ENCODE measurements at places on chromosomes 5 and 9.
A peak's percentile ranks its signal among the peaks of the same experiment; 100 is the strongest.

GRCh38 chr9:94783928-94784327 is 57.4 kb downstream of the AOPEP start:
- DNase-seq: no peak

DNA sequence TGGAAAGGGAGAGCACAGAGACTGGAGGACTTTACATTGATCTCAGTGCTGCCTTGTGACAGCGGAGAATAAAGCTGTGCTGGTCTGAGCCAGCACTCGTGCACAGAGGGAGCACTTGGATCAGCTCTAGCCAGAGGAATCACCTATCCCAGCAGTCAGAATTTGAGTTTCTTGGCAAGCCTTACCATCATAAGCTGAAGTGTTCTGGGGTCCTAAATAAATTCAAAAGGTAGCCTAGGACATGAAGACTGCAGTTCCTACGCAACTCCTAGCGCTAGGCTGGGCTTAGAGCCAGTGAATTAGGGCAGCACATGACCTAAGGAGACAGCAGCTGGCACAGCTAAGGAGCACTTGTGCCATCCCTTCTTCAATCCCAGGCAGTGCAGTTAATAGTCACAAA is 119.5 kb downstream of the HMHB1 start:
- no peak for DNase-seq

DNA sequence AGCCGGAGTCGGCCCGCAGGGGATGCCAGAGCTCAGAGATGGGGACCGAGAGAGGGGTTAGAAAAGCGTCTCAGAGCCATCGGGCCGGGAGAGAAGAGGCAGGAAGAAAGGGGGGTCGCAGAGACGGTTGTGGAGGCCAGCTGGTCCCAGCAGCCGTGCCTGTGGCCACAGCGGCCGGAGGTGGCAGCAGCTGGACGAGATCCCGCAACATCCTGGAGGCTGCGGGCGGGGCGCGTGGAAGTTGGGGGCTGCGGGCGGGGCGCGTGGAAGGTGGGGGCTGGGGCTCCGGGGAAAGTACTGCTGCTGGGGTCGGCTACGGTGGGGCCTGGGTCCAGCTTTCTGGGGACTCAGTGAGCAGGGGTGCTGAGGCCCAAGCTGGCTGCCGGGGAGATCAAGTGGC is 34.4 kb upstream of the EGFL7 start:
- DNase-seq: no peak

- DNase-seq: no peak
Measured at GRCh38 chr5:45110399-45110798, 301.7 kb downstream of the MRPS30 start.

DNA sequence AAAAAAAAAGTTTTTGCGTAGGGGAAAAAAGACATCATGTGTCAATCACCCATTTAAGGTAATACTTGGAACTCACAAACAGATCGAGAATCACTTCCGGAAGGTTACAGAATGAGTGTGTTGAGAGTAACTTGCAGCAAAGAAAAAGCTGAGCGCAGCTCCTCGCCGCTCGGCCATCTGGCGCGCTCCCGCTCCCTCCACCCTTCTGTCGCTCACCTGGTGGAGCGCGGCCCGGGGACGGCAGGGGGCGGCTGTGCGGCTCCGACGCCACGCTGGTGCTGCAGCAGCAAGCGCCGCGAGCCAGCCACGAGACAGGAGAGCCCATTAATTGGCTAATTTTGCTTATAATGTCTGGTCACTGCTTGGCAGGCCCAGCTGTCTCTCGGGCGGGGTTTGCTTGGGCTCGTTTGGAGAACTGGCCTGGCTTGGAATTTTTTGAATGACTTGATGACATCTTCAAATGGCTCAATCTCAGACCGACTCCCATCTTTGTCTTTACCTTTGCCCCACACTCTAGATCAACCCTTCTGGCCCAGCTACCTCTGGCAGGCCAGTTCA is 601.8 kb downstream of the CCDC171 start:
- DNase-seq: peak; percentile 75

DNA sequence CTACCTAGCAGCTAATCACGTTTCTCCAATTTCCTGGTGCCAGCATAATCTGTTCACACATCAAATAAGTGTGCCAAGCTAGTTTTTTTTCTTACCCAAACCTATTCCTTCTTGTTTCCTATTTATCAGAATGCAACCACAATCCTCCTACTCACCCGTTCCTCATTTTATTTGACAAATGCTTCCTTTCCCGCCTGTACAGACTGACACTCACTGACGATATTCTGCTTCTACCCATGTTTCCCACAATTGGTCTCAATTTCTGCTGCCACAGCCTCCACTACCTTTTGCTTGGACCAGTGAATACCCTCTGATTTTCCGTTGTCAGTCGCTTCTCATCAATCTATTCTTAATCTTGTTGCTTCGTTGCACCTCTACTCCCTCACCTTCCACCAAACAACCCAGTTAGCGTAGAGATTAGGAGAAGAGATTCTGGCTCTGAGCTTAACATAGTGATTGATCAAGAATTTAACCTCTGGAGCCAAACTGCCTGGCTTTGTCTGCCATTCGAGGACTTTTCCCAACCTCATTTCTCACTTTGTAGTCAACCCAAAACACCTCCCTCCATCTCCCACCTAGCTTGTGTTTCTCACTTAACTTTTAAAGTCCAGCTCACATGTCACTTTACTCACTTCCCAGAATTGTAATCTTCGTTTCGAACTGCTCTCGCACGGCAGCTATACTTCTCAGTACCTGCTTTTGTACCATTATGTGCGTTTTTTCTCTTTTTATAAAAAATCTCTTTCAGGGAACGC is 729 bp upstream of the TMEM38B start:
- no peak for DNase-seq

DNA sequence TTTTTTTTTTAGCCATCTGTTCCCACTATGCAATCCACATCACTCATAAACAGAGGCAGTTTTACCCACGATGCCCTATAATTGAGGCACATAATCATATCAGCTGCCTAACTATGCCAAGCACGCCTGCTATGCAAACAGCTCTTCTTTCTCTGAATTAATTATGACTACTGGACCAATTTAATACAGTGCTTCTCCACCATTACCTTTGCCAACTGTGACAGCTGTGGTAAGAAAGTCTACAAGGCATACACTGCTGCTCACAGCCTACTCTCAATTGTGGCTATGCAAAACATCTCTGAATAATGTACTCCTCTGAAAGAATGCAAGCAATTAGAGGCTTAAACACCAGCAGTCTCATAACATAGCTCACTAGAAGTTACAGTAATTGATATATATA is 97.1 kb downstream of the DTWD2 start:
- no peak for DNase-seq

DNA sequence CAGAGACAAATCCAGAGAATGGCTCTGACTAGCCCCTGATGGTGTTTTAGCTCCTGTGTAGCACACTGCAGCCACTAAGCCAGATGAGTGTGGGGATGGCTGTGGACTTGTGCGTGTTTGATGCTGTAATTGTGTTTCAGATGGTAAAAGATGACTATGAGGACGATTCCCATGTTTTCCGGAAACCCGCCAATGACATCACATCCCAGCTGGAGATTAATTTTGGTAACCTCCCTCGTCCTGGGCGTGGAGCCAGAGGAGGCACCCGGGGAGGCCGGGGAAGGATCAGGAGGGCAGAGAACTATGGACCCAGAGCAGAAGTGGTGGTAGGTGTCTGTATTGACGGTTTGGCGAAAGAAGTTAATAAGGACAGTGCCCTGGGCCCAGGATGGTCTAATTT is 38.0 kb downstream of the HABP4 start:
- no peak for DNase-seq

DNA sequence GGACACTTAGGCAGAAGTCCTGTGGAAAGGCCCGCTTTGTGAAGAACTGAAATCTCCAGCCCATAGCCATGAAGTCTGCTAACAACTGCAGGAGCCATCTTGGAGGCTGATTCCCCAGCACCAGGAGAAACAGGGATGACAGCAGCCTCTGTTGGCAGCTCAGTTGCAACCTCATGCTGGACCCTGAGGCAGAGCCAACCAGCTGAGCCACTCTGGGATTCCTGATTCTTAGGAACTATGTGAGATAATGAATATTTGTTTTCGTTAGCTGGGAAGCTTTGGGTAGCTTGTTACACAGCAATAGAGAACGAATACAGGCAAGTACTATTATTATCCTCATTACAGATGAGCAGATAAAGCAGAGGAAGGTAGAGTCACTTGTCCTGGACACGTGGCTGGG is 210.5 kb upstream of the ANKH start:
- no peak for DNase-seq

GRCh38 chr5:73440262-73440661 is 8.3 kb downstream of the FOXD1 start:
- DNase-seq: no peak

DNA sequence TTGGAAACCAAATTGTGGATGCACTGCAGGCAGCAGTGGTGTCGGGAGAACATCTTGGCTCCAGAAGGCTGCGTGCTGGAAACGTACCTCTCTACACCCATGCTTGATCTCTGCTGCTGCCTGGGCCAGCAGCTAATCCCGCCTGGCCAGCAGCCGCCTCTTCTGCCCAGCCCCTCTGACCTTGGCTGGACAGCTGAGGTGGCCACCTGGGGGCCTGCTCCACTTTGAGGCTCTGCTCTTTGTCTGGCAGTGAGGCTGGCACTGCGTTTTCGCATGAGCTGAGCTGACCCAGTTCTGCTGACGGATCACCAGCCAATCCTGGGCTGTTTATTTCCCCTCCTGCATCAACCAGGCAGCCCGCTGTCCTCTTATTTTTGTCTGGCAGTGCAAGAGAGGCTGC is 154.9 kb downstream of the TENT4A start:
- no peak for DNase-seq

- no peak for DNase-seq
Measured at GRCh38 chr5:116942622-116943021, 368.0 kb upstream of the SEMA6A start.

GRCh38 chr5:159313197-159313596 is 17.1 kb downstream of the IL12B start:
- DNase-seq: no peak

DNA sequence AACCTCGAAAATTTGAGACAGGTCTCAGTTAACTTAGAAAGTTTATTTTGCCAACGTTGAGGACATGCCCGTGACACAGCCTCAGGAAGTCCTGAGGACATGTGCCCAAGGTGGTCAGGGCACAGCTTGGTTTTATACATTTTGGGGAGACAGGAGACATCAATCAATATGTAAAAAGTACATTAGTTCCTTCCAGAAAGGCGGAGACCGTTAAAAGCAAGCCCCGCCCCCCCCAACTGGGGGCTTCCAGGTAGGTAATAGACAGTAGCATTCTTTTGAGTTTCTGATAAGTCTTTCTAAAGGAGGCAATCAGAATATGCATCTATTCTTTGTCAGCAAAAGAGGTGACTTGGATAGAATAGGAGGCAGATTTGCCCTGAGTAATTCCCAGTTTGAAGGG is 599 bp upstream of the MOCS2 start:
- DNase-seq: no peak

DNA sequence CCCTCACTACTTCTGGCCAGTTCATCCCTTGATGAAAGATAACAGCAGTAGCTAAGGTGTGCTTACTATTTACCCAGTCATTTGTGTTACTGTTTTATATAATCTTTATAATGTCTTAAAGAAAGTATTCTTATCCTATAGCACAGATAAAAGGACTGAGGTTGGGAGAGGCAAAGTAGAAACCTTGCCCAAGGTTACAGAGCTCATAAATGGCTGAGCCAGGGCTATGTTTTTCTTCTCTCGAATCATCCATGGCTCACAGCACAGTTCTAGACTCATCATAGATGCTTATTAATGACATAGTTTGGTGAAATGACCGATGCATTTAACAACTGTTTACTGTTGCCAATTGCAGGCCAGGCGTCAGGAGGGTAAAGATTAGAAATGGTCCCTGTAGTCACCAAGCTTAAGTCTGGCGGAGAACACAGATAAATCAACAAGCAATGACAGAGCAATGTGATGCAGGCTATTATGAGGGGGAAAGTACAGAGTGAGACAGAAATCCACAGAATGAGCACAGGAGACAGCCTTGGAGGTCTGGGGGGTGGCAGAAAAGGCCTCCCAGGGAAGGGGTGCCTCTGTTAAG is 65.6 kb upstream of the ZNF622 start:
- no peak for DNase-seq

DNA sequence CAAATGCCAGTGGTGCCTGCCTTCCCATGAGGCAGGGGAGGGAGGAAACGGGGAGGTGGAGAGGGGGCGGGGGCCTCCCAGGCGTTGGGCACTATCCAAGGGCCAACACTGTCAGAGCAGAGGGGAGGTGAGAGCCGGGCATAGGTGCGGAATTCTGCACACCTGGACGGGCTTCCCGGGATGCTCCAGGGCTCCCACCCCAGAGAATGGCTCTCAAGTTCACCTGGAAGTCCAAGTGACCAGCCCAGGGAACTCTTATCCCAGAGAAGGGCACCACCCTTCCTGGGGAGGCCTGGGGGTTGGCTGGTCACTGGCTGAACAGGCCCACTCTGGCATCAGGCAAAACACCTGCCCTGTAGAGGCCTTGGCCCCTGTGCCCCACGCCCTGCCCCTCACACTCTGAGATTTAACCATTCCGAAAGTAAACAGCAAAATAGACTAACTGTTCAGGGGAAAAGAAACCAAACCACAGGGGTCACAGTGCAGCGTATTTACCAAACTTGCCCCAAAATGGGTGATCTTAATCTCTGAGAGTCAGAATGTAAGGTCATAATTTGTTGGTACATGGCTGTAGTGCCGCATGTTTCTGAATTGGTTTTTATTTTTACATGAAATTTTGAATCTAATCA is 2.7 kb downstream of the CSF2 start:
- DNase-seq: no peak

DNA sequence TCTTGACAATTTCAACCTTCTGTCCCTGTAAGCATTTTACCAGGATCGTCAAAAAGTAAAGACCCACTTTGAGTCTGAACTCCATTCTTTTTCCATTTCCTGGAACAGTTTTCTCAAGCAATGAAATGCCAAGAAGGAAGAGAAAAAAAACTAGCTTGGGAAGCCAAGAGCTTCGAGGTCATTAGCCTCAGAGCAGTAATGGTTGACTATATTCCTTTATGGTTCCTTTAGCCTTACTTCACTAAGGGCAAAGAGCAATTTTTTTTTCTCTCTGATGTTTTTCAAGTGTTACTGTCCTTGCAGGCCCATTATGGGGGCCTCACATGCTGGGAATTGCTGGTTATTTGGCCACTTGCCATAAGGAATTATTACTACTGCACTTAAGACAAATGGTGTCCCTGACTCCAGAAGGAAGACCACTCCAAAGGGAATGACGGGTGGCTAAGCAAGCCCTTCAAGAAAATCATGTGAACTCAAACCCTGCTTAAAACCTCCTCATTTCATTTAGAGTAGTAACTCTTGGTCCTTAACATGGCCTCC is 37.1 kb downstream of the BNC2 start:
- no peak for DNase-seq

DNA sequence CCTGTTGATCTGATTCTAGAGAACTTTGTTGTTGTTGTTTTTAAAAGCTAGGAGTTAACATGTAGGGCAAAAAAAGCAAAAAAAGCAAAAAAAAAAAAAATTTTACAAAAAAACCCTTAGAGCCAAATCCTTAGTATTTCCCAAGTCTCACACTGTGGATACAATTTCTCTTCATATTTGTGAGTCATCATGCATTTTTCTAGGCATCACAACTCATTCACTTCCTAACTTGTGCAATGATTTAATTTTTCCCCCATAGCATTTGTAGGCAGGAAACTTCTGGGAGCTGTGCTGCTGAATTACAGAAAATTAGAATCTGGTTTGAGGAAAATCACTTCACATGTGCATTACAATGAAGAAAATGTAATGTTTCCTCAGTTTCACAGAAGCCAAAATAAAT is 91.9 kb downstream of the MARCHF3 start:
- DNase-seq: no peak

- no peak for DNase-seq
Measured at GRCh38 chr5:156251076-156251475, 75.9 kb upstream of the SGCD start.
